ENCODE measurements at places on chromosomes 3 and 15.

DNA sequence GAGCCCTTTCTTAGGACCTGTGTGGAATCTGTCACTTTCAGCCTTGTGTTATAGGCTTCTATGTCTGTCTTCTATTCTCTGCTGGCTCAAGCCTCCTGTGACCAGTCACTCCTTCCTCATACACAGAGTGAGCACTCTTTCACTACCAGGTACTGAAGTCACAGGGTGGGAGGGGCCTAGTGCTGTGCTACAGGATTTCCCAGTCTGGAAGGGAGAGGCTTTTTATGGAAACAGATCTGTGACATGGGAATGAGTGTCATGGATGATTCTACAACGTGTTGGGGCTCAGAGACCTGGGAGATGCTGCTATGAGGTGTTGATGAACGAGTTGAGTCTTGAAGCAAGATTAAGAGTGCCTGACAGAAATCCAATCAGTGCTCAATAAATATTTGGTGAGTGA is 100.5 kb downstream of the PDCD6IP start:
- DNase-seq: no peak

DNA sequence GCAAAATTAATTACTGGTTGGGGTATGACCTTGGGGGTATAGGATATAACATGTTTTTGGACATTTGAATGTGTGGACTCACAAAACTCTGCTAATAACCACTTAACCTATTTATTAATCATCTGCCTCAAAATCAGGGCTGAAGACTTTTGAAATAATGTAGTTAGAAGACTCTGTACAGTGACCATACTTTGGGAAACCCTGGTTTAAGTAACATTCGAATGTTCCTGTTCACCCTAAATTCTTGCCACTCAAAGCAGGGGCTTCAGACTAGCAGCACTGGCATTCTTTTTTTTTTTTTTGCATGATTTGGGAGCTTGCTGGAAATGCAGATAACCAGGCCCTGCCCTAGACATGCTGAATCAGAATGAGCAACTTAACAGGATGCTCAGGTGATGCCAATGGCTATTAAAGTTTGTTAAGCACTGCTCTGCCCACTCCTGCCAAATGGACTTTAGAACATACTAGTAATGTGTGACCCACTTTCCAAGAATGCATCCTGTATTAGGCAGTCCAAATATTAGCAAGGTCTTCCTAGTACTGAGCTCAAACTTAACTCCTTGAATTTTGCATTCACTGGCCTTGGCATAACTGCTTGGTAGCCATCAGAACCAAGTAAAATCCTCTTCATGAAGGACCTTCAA is 12.7 kb upstream of the ST3GAL6 start:
- DNase-seq: no peak

- peak; percentile 63 for DNase-seq
Measured at GRCh38 chr3:197749315-197749600, 425 bp upstream of the FYTTD1 start.

GRCh38 chr3:31251083-31251482 is 281.6 kb upstream of the STT3B start:
- no peak for DNase-seq

DNA sequence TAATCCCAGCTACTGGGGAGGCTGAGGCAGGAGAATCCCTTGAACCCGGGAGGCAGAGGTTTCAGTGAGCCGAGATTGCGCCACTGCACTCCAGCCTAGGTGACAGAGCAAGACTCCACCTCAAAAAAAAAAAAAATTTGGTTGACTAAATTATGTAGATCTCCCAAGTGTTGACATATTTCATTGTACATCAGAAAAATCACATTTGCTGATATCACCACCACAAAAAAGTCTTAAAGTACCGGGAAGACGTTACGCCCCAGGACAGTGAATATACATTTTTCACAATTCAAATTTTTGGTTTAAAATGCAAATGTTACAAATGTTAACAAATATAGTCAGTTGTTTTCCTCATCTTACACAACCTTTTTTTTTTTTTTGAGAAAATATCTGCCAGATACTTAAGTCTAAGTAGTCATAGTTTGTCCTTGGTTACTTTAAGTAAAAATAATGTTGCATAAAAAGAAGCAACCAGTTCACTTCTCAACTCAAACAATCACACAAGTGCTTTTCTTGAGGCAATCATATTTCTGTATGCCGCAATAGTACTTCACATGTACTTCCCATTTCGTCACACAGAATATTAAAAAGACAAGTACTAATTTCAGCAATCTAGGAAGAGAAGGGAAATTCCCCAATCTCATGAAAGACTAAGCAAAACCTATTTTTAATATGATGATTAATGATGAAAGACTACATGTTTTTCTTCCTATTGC is 41.0 kb upstream of the TCF12 start:
- DNase-seq: peak; percentile 56

GRCh38 chr3:55341502-55342031 is 145.5 kb downstream of the WNT5A start:
- DNase-seq: no peak

DNA sequence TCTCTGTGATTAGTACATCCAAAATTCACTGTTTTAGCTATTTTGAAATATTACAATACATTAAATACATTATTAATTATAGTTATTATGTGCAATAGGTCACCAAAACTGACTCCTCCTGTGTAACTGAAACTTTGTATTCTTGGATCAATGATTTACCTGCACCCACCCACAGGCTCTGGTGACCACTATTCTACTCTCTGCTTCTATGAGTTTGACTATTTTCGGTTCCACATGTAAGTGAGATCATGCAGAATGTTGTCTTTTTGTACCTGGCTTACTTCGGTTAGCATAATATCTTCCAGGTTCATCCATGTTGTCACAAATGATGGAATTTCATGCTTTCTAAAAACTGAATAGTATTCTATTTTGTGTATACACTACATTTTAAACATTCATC is 43.8 kb downstream of the SLC2A2 start:
- no peak for DNase-seq

- DNase-seq: peak; percentile 2
Measured at GRCh38 chr15:96514607-96515285, 184.2 kb downstream of the NR2F2 start.

DNA sequence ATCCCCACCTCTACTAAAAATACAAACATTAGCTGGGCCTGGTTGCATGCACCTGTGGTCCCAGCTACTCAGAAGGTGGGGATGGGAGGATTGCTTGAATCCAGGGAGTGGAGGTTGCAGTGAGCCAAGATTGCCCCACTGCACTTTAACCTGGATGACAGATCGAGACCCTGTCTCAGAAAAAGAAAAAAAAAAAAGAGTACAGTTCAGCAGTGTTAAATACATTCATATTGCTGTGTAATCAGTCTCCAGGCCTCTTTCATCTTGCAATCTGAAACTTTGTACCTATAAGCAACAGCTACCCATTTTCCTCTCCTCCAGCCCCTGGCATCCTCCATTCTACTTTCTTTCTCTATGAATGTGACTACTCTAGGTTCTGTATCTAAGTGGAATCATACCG is 61.2 kb downstream of the LPP start:
- no peak for DNase-seq

DNA sequence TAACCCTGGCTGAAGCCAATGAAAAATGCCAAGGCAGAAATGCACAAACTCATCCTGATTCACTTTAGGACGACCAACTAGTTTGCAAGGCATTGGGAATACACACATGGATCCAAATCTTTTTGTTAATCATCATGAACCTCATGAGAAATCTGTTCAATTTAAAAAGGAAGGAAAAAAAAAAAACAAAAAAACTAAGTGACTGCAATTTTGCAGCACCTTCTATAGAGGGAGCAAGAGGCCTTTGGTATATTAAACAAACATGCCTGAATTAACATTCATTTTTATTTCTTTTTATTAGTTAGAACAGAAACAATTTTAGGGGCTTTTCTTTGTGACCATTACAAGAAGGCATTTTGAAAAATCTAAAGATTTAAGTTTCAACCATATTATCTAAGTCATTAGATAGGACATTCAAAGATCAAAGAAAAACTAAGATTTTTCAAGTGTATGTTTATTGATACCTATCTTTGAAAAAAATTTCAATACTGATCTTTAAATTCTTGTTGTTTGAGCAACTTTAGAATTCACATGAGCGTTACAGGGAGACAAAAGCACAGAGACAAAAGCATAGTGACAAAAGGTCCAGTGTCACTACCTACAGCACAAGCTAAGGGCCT is 182.4 kb downstream of the CBLB start:
- peak; percentile 62 for DNase-seq

GRCh38 chr3:46471371-46471914 is 6.7 kb upstream of the LTF start:
- DNase-seq: no peak

DNA sequence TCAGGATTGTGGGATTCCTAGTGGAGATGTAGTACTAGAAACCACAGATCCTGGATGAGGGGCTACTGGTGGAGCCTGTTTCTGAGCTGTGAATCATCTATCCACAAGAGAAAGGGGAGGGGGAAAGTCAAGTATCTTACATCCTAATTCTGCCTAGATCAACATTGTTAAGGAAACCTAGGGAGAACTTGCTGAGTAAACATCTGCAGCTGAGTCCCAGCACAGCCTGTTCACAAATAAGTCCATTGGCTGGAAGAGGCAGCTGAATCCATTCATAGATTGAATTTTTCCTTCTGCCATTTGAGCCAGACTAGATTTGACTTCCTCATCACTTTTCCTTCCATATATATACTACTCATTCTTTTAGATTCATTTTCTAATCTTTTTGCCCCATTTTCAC is 460.5 kb downstream of the TUSC7 start:
- no peak for DNase-seq

- DNase-seq: no peak
Measured at GRCh38 chr15:46714950-46715349, 1002.4 kb upstream of the SEMA6D start.

DNA sequence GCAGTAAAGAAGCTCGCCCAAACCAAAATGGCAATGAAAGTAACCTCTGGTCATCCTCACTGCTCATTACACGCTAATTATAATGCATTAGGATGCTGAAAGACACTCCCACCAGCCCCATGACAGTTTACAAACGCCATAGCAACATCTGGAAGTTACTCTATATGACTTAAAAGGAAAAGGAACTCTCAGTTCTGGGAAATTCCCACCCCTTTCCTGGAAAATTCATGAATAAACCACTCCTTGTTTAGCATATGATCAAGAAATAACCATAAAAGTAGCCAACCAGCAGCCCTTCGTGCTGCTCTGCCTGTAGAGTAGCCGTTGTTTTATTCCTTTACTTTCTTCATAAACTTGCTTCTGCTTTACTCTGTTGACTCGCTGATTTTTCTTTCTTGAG is 164.6 kb downstream of the SMAD6 start:
- no peak for DNase-seq

- DNase-seq: no peak
Measured at GRCh38 chr3:140927279-140928069, 14.2 kb upstream of the SLC25A36 start.

GRCh38 chr3:94417963-94418455 is 355.1 kb downstream of the NSUN3 start:
- DNase-seq: no peak

DNA sequence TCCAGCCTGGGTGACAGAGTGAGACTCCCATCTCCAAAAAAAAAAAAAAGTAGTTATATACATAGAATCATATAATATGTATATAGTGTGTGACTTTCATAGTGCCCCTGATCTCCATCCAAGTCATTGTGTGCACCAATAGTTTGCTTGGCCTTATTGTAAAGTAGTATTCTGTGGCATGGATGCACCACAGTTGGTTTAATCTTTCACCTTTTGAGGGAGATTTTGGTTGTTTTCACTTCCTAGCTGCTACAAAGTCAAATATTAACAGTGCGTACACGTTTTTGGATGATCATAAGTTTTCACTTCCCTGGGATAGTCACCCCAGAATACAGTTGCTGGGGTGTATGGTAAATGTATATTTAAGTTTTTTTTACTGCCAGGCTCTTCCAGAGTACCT is 162.8 kb downstream of the PTPRG start:
- no peak for DNase-seq

DNA sequence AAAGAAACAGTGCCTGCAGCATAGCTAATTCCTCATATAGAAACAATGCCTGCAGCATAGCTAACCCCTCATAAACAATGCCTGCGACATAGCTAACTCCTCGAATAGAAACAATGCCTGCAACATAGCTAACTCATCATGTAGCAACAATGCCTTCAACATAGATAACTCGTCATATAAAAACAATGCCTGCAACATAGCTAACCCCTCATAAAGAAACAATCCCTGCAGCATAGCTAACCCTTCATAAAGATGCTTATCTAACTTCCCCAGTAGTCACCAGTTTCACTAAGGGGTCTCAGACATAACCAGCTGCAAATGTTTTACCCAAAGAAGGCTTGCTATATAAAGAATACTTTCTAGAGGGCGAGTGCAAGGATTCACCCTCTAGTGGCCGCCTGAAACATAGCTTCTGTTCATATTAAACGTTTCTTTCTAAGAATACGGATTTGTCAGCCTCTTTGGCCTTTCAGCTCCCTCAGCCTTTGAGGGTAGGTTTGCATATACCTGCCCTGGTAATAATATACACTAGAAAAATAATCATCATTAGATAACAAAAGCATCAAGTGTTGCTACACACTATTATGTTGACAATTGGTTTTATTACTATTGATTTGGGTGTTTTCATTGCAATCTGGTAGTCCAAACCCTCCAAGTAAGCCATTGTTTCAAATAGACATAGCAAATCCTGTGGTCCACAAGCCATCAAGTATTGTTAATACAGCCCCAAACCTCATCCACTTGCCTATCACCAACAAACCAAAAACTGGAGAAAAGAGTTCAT is 44.4 kb upstream of the FAN1 start:
- peak; percentile 41 for DNase-seq

DNA sequence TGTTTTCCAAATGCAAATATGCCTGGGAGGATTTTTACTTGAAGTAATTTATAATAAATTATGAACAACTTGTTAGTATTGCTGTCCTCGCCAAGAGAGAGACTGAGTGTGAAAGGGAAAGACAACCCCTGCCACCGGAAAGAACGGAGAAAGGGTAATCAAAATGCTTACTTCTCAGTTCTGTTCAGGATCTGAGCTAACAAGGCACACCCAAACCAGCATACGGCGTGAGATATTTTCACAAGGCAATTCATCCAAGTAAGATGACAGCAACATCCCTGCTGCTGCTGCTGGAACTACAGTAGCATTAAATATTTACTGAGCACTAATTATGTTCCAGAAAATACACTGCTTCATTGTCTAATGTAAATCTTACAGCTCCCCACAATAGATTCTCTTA is 96.1 kb downstream of the KBTBD8 start:
- no peak for DNase-seq

- no peak for DNase-seq
Measured at GRCh38 chr15:74206801-74207281, 4.3 kb upstream of the STRA6 start.

DNA sequence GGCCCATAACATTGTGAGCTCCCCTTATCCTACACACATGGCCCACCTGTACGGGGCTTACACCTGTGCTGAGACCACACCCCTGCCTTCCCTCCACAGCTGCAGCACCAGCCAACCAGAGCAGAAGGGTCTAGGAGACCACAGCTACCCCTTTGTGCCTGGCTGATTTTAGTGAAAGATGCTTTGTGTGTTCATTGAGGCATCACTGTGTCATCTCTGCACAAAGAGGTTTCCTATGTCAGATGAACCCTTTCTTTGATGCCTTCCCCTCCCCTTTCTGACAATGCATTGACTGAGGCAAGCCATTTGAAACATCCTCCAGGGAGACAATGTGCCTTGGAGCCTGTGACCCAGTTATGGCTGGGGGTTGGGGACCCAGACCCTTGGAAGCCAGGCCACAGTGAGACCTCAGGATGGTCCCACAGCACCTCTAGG is 54.9 kb upstream of the SLC7A14 start:
- DNase-seq: no peak

Measured in fibroblast of pulmonary artery (primary cell).